ENCODE measurements at places on chromosomes 7 and 10. TPM values are rescaled to one million over a fixed set of nuclear protein-coding genes. Genes with fewer than 3 reads are reported as not detected.

GRCh38 chr7:32870298-32870697 is 21.3 kb downstream of the KBTBD2 start:
- H3K4me1 ChIP-seq, result peaks cover 10% of the 10 kb centered on the region
- H3K27me3 ChIP-seq, result no peaks in the 10 kb centered on the region
- H3K4me3 ChIP-seq, result no peak overlapping the region
- DNase-seq, result no peak

DNA sequence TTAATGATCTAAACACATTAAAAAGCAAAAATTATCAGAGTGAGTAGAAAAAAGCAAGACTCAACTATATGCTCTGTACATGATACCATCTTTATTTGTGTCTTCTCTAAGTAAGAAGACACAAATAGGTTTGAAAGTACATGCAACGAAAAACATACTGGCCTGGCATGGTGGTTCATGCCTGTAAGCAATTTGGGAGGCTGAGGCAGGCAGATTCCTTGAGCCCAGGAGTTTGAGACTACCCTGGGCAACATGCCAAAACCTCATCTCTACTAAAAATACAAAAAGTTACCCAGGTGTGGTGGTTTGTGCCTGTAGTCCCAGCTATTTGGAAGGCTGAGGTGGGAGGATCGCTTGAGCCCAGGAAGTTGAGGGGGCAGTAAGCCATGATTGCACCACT is 78.1 kb upstream of the TOMM7 start:
- H3K36me3 ChIP-seq, result no peaks in the 10 kb centered on the region
- no peak overlapping the region for H3K27ac ChIP-seq
- no peaks in the 10 kb centered on the region for H3K27me3 ChIP-seq
- no peak for DNase-seq

DNA sequence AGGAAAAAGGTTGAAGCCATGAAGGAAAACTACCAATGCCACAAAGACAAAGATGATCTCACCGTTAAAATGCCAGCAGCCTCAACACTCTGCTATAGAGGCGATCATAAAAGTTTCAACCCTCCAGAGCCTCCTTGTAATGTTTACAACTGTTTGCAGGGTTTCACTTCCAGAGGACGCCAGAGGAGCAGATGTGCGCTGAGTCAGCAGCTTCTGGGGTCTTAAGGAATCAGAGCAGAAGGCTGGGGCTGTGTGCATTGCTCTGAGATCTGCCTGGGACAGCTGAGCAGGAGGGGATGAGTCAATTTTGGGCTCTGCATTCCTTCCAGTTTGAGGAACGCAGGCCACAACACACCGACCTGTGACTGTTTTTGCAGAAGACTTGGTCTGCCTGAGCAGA is 98.3 kb downstream of the TMEM130 start:
- H3K27me3 ChIP-seq, result no peaks in the 10 kb centered on the region
- H3K36me3 ChIP-seq, result no peaks in the 10 kb centered on the region
- H3K27ac ChIP-seq, result no peak overlapping the region
- H3K4me3 ChIP-seq, result no peak overlapping the region
- no peak for DNase-seq

GRCh38 chr7:169276-170172 is 22.8 kb upstream of the FAM20C start:
- H3K4me1 ChIP-seq, result peaks cover 23% of the 10 kb centered on the region
- no peaks in the 10 kb centered on the region for H3K27me3 ChIP-seq
- no peak for DNase-seq
- H3K36me3 ChIP-seq, result no peaks in the 10 kb centered on the region
- H3K4me3 ChIP-seq, result no peak overlapping the region

- H3K4me1 ChIP-seq, result peaks cover 14% of the 10 kb centered on the region
- no peaks in the 10 kb centered on the region for H3K27me3 ChIP-seq
- H3K4me3 ChIP-seq, result peak overlapping the region; percentile 40
- no peak overlapping the region for H3K27ac ChIP-seq
- DNase-seq, result no peak
Observed at GRCh38 chr10:43667761-43668386, 19.2 kb upstream of the ZNF32 start.

DNA sequence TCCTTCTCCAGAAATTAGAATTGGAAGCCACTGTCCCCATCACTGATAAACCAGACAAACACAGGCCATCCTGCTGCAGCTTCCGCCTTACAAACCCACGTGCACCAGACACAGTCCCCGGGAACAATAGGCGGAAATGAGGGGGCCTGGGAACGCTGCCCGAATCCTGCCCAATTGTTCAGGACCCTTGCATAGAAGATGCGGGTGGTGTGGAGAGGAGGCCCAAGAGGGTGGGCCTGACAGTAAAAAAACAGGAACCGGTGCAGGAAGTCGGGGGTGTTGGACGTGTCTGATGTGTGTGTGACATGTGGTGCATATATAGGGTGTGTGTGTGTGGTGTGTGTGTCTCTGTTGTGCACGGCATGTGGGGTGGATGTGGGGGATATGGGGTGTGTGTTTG is 26.5 kb upstream of the CHST15 start:
- H3K4me3 ChIP-seq, result no peak overlapping the region
- H3K36me3 ChIP-seq, result no peaks in the 10 kb centered on the region
- H3K4me1 ChIP-seq, result peaks cover 16% of the 10 kb centered on the region
- no peak for DNase-seq

Gene CCDC6
- total RNA-seq, result 71.0 TPM

Gene TRIL
- 3.0 TPM for total RNA-seq

Gene SEMA3D
- total RNA-seq, result 1.5 TPM
